ENCODE measurements at places on chromosomes 5 and 9. TPM values are rescaled to one million over a fixed set of nuclear protein-coding genes. Genes with fewer than 3 reads are reported as not detected.

The PTGDS gene
- 1.7 TPM for polyA plus RNA-seq

The PKD2L2 gene
- not detected for polyA plus RNA-seq

The VCP gene
- polyA plus RNA-seq, result 159 TPM

DNA sequence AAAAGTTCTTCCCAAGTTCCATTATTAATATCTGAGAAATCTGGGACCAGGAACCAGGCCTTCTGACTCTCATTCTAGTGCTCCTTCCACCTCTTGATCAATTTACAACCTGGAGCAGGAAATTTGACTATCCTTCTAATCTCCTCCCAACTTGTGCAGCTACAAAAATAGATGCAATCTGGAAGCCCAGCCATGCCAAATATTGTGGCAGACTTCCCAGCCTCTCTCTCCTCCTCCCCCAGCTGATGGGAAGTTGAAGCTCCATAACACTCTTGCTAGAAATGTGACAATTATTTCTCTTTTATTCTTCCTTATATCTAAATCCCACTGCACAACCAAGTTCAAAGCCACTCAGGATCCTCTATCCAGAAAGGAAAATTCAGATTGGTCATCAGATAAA lies 252.1 kb downstream of the SEC61B start:
- DNase-seq, result no peak
- H3K36me3 ChIP-seq, result no peaks in the 10 kb centered on the region
- H3K4me1 ChIP-seq, result 0 out of 2 replicates have a peak, but pooled peaks cover 4% of the 10 kb centered on the region
- H3K27me3 ChIP-seq, result no peaks in the 10 kb centered on the region
- H3K4me3 ChIP-seq, result no peak overlapping the region

- H3K27ac ChIP-seq, result no peak overlapping the region
- H3K4me1 ChIP-seq, result no peaks in the 10 kb centered on the region
- no peak for DNase-seq
- no peaks in the 10 kb centered on the region for H3K36me3 ChIP-seq
- H3K27me3 ChIP-seq, result no peaks in the 10 kb centered on the region
- no peak overlapping the region for H3K4me3 ChIP-seq
Measured at GRCh38 chr9:15642369-15642962, 89.6 kb downstream of the CCDC171 start.

- H3K4me1 ChIP-seq, result no peaks in the 10 kb centered on the region
- no peak for DNase-seq
- no peaks in the 10 kb centered on the region for H3K27me3 ChIP-seq
- H3K27ac ChIP-seq, result no peak overlapping the region
Measured at GRCh38 chr9:113929634-113930389, 53.7 kb downstream of the ZNF618 start.

GRCh38 chr9:94779031-94779430 lies 52.5 kb downstream of the AOPEP start:
- DNase-seq, result no peak
- no peaks in the 10 kb centered on the region for H3K27me3 ChIP-seq
- H3K4me1 ChIP-seq, result no peaks in the 10 kb centered on the region
- H3K27ac ChIP-seq, result no peak overlapping the region
- no peak overlapping the region for H3K4me3 ChIP-seq

All from H1 (cell line).